ENCODE measurements at places on chromosomes 1 and 21.
A peak's percentile ranks its signal among the peaks of the same experiment; 100 is the strongest.

GRCh38 chr1:236774926-236775325, 20.2 kb upstream of the MTR start:
- no peak for DNase-seq

GRCh38 chr1:194809215-194809614, 1622.8 kb upstream of the B3GALT2 start:
- no peak for DNase-seq

- DNase-seq: no peak
Measured at GRCh38 chr1:44860331-44860730, 17.3 kb upstream of the PTCH2 start.

DNA sequence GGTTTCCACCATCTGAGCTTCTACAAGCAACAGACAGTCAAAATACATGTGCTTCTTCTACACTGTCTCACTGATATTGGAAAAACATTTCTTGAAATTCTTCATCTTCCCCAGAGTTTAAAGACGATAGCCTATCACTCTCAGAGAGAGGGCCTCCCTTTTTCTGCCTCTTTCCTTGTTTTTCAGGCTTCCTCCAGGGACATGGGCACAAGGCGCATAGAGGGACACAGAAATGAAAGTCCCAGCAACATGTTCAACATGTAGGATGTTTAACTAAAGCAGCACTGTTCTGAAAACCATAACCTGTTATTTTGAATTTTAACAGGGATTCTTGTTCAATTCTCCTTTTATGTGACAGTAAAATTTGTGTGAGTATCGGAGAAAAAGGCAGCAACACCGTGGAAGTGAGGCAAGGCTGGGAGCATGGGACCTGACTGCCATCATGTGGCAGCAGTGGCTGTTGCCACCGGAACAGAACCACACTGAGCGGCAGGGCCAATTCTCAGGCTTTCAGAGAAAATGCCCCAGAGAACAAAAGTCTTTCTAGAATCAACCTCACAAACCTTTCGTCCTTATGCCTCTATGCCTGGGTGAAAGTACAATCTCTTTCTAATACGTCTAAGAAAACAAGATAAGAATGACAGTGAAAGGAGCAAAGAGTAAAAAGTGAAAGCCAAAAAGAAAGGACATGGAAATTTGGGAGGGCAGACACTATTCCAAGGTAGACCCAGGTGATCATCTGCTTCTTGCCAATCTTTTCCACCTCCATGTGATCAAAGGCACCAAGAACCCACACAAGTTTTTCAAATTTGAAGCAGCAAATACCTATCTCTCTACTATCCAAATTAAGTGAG, 54.5 kb downstream of the PCNX2 start:
- peak; percentile 57 for DNase-seq

- DNase-seq: no peak
Measured at GRCh38 chr21:46171585-46171984, 12.7 kb downstream of the SPATC1L start.

- DNase-seq: no peak
Measured at GRCh38 chr1:180922631-180923015, 9.9 kb downstream of the KIAA1614 start.

- DNase-seq: peak; percentile 39
Measured at GRCh38 chr1:227234998-227235405, 83.3 kb downstream of the CDC42BPA start.

- peak; percentile 47 for DNase-seq
Measured at GRCh38 chr1:237864338-237865244, 26.1 kb downstream of the ZP4 start.

- DNase-seq: no peak
Measured at GRCh38 chr21:42369821-42370220, 3.5 kb upstream of the TFF1 start.

DNA sequence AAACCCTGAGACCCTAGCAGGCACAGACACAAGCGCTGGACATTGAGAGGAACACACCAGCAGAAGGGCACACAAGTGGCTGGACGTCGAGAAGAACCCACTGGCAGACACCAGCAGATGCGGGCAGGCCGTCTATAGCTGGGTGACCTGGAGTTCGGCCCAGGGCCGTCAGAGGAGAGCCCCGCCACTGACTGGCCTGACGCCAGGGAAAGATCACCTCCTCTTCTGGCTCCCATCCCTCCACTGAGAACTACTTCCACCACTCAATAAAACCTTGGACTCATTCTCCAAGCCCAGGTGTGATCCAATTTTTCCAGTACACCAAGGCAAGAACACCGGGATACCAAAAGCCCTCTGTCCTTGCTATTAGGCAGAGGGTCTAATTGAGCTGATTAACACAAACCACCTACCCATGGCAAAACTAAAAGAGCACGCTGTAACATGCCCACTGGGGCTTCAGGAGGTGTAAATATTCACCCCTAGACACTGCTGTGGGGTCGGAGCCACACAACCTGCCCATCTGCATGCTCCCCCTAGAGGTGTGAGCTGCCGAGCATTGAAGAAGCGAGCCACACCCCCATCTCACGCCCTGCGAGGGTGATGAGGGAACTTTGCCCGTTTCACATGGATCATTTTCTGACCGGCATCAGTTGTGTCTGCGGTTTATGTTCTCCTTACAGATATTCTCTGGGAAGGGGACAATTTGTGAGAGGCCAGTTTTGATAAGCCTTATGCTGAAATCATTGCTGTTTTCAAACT, 104.8 kb downstream of the HLX start:
- DNase-seq: no peak

- DNase-seq: no peak
Measured at GRCh38 chr1:228004331-228004855, 2.4 kb upstream of the WNT3A start.

DNA sequence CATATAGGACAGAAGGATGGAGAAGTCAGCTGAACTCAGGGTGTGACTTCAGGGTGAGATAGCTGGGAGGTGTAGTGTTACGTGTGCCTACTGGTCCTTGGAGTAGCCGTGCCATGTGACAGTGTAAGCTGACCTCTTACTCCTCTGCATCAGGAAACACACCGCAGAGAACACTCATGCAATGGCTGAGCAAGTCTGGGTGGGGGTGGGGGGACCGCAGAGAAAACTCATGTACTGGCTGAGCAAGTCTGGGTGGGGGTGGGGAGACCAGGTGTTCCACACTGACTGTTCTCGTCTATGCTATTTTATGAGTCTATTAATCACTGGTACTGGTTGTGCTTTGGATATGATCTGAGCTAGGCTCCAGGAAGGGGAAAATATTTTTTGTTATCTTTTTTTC, 233.1 kb downstream of the PAPPA2 start:
- DNase-seq: no peak

- DNase-seq: no peak
Measured at GRCh38 chr1:232568906-232569553, 60.9 kb downstream of the SIPA1L2 start.

DNA sequence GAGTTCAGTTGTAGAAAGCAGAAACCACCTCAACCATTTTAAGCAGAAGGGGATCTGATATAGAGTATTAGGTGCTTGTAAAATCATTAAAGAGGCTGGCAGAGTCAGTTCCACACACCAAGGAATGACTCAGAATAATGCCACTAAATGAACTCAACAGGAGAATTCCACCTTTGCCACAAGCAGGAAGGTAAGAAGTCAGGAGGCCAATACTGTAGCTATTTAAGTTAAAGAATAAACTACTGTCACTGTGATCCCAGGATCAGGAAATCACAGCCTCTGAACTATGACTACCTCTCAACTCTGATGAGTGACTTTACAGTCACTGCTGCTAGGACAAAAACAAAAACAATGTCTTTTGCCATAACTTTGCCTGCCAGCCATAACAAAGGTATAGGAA, 52.5 kb upstream of the PRMT6 start:
- no peak for DNase-seq

GRCh38 chr1:222062640-222063039, 320.8 kb upstream of the DUSP10 start:
- no peak for DNase-seq

DNA sequence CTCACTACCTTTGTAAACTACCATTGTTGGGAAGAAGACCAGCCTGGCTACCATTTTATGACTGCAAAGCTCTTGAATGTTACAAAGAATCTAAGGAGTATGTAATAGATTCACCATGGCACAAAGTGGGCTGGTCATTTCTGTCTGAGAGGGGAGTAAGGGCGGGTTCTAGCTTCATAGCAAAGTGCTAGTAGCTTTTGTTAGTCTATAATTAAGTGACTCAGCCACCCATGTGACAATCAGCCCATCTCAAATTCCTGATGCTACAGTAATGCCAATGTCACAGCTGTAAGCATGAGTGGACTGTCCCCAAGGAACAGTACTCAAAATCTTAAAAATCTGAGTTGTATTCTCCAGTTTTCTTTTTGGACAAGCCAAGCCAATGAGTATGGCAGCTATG, 15.4 kb upstream of the OTUD3 start:
- DNase-seq: no peak

Data from putamen (tissue), 1 donor.